ENCODE measurements at places on chromosomes 6 and 20.

GRCh38 chr20:48338717-48339116, 489.1 kb downstream of the PREX1 start:
- no peak for DNase-seq

DNA sequence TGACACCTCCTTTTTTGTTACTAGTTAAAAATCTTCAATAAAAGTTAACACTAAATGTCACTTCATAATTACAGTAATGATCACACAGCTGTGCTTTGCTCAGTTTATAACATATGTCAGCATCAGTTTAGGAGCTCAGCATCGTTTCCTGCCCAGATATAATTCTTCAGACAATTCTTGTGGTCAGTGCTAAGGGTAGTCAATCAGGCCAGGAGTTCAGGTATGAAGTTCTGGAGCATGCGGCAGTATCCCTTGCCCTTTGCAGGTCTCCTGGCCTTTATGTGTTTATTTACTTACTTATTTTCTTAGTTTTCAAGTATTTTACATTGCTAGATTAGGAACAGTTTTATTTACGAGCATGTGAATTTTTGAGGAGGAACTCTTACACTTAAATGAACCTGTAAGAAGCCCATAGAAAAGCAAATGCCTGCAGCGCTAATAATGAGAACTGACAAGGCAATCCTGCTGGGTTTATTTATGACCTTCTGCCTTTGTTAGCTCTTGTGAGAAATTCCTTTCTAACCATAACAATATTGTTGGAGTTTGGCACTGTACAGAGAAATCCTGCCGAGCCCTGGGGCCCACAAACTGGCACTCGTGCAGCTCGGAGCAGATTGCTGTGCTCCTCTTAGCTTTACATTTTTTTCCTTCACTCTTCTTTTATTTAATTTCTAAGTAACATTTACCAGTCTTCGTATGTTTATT, 252.8 kb downstream of the TMEM242 start:
- DNase-seq: no peak

- no peak for DNase-seq
Measured at GRCh38 chr6:25550631-25551030, 101.4 kb upstream of the SCGN start.

GRCh38 chr20:19176470-19177052, 35.9 kb upstream of the SLC24A3 start:
- no peak for DNase-seq

DNA sequence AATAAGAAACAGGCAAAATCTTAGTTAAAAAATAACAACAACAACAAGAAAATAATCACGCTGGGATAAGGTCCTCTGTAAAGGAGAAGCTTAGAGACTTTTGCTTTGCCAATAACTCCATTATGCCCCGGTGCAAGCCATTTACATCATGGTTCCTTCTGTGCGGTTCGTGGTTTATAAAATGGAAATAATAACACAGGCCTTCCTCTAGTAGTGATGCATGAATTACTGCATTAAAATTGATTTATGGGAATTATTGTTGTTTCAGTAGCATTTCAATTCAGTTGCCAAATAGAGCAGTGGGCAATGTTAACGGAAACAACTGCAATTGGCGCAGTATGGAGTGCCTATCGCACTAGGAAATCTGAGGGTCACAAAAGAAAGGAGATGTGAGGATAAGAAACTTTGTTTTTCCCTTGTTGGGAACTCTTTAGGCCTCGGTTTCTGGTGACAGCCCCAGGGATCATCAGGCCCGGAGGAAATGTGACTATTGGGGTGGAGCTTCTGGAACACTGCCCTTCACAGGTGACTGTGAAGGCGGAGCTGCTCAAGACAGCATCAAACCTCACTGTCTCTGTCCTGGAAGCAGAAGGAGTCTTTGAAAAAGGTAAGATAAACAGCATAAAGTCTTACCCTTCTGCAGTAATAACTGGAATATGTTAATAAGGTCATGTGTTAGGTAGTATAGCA, 1.1 kb downstream of the CD109 start:
- no peak for DNase-seq

- DNase-seq: no peak
Measured at GRCh38 chr6:83216806-83217205, 23.6 kb downstream of the RWDD2A start.

- no peak for DNase-seq
Measured at GRCh38 chr20:49478754-49479689, 3.4 kb downstream of the KCNB1 start.

- no peak for DNase-seq
Measured at GRCh38 chr6:1931817-1932216, 313.6 kb downstream of the GMDS start.

- DNase-seq: no peak
Measured at GRCh38 chr20:41178495-41178894, 41.2 kb downstream of the PLCG1 start.

GRCh38 chr20:44056010-44056698, 130.8 kb downstream of the JPH2 start:
- DNase-seq: peak; percentile 48
